ENCODE measurements at places on chromosomes 7 and 10.

- DNase-seq, result no peak
These were observed 50.6 kb upstream of the RASGEF1A start for GRCh38 chr10:43317422-43317821.

DNA sequence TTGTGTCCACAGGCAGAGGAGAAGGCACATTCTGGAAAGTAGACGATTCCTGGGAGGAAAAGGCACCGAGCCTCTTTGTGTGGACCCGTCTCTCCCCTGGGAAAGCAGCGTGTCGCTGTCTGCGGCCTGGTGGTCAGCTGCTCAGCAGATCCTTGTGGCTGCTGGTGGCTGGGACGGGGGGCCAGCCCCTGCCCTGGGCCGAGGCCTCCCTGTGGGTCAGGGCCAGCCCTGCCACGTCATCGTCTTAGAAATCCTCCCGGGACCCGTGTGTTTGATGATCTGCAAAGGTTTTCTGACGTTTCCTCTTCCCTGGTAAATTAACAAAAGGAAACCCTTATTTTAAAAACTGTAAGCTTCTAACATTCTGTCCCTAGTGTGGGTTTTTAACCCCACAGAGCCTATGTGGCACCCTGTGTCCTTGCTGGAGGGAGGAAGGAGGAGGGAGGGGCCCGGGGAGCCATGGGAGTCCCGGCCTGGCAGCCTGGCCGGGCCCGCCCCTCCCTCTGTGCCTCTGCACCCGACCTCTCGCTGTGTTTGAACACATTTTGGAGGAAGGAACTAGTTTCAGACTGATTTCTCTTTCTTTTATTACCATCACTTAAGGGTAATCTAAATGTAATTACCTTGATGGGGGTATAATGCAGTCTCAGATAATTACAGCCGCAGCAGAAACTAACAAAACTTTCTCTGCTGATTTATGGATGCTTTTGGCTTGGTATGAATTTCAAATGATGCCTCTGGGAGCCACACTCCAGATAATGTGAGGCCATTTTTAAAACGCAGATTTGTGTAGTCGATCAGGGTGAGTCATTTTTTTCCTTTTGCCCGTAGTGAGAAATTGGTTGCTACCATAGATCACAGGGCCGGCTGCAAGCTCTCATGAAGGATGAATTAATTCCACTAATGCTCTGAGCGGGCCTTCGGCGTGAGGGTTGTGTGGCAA lies 85.5 kb downstream of the NKX6-2 start:
- no peak for DNase-seq

- DNase-seq, result no peak
These were observed at the start of gene DLX5 for GRCh38 chr7:97024209-97025129. TSS of gene DLX5 (minus strand) at chr7:97024831. CDS start at chr7:97024623, 208 bp downstream.

DNA sequence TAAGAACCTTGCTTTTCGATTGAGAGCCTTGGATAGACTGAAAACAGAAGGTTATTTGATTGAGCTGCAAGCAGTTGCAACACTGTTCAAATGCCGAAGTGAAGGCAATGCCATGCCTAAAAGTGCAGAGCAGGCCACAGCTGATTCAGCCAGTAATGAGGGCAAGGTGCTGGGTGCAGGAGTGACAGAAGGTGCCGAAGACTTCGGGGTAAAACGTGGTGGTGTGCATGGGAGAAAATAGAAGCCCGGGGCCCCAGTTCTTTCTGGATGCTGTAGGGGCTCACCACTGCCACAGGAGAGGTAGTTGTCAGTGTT lies 43.6 kb upstream of the GATAD1 start:
- DNase-seq, result no peak

DNA sequence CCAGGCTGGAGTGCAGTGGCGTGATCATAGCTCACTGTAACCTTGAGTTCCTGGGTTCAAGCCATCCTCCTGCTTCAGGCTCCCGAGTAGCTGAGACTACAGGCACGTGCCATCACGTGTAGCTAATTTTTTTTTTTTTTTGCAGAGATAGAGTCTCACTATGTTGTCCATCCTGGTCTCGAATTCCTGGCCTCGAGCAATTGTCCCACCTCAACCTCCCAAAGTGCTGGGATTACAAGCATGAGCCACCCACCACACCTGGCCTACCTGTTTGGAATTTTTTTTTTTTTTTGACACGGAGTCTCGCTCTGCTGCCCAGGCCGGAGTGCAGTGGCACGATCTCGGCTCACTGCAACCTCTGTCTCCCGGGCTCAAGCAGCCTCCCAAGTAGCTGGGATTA lies 117.1 kb upstream of the PARD3 start:
- DNase-seq, result no peak

DNA sequence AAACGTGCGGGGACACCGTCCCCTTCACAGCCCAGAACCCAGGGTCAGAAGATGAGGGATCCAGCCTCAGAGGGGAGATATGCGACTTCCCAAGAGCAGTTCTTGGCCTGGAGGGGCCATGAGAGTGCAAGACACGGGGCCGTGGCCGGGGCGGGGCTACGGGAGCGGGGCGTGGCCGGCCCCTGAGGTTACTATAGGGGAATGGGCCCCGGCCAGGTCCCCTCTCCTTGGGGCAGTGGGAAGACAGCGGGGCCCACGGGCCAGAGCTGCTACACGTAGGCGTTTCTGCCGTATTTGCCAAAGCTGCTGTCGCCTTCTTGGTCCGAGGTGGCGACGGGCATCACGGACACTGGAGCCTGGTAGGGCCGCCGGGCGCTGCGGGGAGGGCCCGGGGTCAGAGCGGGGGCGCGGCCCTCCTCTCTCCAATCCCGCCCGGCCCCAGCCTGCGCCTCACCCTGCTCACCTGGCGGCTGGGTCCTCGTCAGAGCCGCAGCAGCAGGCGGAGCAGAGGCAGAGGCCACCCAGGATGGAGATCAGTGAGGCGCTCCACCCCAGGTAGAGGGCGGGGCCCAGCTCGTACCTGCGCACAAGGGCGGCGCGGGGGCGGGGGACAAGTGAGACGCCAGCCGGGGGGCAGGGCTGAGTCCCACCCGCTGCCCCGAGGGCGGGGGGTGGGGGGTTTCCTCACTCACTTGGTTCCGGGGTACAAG lies 5.3 kb downstream of the CLDN15 start:
- DNase-seq, result no peak

Data from stimulated activated CD8-positive, alpha-beta memory T cell treated with anti-CD3 and anti-CD28 coated beads, Interleukin-4, amount 100 ng/mL, for 1 hour (primary cell).